ENCODE measurements at places on chromosomes 6 and 20. TPM values are rescaled to one million over a fixed set of nuclear protein-coding genes. Genes with fewer than 3 reads are reported as not detected.

DNA sequence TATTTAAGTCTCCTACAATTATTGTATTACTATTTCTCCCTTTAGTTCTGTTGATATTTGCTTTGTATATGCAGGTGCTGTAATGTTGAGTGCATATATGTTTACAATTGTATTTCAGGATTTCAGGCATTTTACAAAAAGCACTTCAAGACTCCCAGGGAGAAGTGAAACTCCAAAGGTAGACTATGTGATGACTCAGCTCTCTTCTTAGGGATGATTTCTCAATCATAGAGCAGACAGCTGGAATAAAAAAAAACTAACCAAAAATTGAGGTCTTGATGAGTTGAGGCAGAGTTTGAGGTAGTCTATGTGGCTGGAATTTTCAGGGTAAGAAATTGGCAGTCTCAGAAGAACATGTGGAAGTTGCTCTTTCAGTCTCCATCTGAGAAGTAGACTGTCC is 786.1 kb downstream of the TFAP2A start:
- no peak for DNase-seq

- no peak for DNase-seq
Observed at GRCh38 chr6:13186861-13187260, 141.5 kb downstream of the TBC1D7 start.

- no peak for DNase-seq
Observed at GRCh38 chr20:44743916-44744655, 1.6 kb upstream of the KCNK15 start.

DNA sequence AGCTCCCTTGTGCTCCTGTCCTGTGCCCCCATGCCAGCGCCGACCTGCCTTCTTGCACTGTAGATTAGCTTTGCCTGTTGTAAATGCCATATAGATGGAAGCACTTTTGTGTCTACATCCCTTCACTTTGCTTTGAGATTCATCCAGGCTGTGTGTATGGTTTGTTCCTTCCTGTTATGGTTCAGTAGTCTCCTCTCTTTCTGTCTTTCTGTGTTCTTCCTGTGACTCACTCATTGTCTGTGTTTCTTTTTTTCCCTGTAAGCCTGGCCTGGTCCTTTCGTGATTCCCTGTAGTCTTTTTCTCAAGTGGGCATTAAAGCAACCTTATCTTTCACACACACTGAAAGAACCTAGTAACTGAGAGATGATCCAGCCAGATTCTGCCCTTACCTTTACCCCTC is 66.6 kb downstream of the JARID2 start:
- peak; percentile 40 for DNase-seq

- no peak for DNase-seq
Observed at GRCh38 chr6:92176666-92177065, 1242.7 kb downstream of the EPHA7 start.

DNA sequence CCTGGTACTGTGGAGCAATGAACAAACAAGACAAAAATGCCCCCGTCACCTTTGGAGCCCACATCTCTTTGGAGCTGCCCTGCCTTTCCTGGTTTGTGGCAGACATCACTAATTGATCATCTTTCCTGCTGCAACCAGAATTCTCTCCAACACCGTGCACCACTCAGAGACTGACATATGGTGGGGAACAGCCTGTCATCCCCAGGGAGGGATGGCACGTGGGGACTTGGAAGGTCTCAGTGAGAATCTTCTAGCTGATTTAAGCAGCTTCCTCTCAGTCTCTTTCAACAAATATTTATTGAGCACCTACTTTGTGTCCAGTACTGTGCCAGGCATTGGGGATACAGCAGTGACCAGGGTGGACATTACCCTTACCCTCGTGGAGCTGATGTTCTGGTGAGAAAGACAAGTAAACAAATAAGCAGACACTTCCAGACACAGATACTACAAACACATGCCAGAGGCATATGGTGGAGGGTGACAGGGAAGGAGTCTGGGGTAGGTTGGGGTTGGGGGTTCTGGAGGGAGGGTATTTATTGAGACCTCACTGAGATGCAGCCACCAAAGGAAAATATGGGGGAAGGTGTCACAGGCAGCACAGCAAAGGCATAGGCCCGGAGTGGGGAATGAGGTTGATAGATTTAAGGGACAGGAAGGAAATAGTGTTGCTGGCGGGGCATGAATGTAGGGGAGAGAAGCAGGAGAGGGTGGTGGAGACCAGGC is 82.3 kb downstream of the CEBPB start:
- no peak for DNase-seq

RAET1E gene
- total RNA-seq = not detected

APOM gene
- 2.3 TPM for total RNA-seq
